Heart right ventricle (tissue), 16 donors: ENCODE measurements at places on chromosomes 4 and X. TPM values are rescaled to one million over a fixed set of nuclear protein-coding genes. Genes with fewer than 3 reads are reported as not detected.

- no peak for DNase-seq
Observed at GRCh38 chr4:151292038-151292437, 15.1 kb downstream of the PRSS48 start.

GRCh38 chrX:100512471-100512870 is 72.3 kb upstream of the TNMD start:
- DNase-seq: no peak

DNA sequence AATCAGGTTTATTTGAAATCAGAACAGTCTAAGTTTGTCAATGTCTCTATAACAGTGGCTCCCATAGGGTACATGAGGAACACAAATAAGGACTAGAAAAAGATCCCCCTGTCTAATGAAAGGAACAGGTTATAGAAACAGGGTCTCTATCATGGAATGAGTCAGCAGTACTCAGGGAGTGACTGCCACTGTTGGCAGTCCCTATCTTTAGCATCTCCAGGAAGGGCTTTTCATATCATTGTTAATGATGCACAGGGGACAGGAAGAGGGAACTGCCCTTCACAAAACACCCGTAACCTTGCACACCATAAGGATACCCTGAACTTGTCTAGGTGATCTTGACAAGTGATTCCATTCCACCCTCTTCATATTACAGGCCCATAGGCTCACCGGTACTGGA is 38.5 kb upstream of the SMIM10L2A start:
- no peak for DNase-seq

The RASSF6 gene
- not detected for polyA plus RNA-seq

DNA sequence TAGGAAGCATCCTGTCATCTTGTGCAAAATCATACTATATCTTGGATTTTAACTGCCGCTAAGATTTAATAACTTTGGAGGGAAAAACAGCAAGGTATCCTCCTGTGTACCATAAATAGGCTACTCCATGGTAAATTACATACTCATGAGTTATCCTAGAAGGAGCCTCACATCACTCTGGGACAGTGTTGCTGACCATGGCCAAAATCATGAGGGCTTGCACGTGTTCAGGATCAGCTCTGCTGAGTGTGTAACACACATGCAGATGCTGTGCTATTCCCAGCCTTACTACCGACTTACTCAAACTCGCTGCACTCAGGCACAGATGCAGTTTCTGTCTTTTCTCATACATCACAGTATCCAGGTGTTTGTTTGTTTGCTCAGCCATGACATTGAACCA is 56.6 kb downstream of the DKK2 start:
- no peak for DNase-seq

DNA sequence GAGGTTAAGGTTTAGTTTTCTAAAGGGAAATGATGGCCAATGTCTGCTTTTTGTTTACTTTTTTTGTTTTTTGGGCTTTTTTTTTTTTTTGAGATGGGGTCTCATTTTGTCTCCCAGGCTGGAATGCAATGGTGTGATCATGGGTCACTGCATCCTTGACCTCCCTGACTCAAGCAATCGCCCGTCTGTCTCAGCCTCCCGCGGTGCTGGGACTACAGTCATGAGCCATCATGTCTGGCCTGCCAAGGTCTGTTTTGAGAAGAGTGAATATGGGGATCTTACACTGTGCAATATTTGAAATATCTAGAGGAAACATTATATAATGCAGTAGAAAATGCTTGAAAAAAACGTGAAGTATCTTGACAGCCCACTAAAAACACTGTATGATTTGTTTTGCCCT is 162.5 kb downstream of the GASK1B start:
- no peak for DNase-seq

The NOX1 gene
- not detected for polyA plus RNA-seq

The CT45A5 gene
- polyA plus RNA-seq: not detected
